Iris pigment epithelial cell (primary cell): ENCODE measurements at places on chromosomes 12 and 14.
A peak's percentile ranks its signal among the peaks of the same experiment; 100 is the strongest.

DNA sequence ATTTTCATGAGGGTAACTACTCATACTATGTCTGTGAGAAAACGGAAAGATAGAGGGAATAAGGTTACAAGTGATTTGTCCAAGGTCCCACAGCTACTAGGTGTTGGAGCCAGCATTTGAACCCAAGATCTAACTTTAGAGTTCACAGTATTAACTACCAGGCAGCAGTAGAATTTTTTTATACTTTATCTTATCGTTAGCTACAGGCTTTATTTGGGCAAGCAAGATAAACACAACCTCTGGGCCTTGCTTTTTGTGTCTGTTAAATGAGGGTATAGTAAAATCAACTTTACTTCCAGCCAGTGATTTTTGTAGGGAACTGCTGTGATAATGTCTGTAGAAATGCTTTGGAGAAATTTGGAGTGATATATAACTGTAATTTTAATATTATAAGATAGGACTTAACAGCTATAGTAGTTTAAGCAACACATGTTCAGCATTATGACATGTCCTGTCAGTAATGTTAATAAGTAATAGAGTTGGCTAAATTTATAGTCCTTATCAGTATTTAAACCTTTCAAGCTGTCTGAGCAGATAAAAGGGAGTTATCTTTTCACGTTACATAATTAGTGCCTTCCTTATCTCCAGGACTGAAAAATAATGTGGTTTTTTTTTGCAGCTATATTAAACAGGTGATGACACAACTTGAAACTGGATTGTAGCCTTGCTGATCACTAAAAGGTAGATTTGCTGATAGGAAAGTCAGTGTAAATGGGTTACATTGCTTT is 12.8 kb downstream of the LEMD3 start:
- no peak for DNase-seq

- no peak for DNase-seq
Measured at GRCh38 chr12:93347054-93347785, 30.5 kb upstream of the NUDT4 start.

DNA sequence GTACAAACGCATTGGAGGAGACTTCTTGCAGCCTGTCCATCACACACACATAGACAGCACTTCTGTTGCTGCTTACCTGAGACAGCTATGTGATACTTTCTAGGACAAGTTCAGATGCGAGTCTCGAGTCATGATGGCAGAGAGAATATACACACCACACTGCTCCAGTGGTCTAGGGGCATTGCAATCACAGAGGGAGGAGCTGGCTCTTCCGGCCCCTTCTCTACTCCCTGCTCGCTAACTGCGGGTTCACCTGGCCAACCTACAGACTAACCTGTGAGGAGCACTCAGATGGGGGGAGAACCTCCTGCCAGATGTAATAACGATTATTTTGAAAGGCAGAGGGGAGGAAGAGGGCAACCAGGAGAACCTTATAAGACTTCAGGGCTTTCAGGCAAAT is 30.7 kb downstream of the EMP1 start:
- DNase-seq = no peak

DNA sequence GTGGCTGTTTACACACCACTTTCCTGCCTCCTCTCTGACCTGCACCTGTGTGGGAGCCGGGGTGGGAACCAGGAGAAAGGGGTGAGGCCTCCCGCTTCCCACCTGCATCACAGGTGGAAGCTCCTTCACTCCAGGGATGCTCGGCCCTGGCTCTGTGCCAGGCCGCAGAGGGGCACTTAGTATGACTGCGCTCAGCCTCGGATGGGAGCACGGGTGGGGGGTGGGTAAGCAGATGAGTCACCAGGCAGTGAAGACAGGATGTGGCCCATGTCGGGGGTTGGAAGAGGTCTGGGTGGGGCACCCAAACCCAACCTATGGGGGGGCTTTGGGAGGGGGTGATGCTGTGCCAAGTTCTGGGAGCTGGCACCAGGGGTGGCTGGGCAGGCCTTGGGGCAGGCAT is 7.4 kb upstream of the CYP46A1 start:
- no peak for DNase-seq

GRCh38 chr14:70905301-70905700 is 2.0 kb upstream of the PCNX1 start:
- DNase-seq = peak; percentile 80

DNA sequence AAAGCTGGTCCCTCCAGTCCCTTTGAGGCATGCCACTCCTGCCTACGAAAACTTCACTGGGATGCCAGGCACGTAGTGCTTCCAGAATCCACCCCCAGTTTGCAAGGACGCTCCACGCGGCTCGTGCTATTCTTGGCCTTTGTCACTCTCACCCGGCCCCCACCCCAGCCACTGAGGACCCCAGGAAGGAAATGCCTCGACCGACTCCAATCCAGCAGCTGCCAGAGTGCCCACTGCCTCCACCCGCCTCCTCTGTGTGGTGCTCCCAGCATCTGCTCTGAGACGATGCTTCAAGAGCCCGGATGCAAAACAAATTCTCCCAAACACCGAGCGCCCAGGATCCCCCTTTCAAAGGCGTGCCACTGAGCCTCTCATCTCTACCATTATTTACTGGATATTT is 123.9 kb downstream of the RFLNA start:
- DNase-seq = no peak

DNA sequence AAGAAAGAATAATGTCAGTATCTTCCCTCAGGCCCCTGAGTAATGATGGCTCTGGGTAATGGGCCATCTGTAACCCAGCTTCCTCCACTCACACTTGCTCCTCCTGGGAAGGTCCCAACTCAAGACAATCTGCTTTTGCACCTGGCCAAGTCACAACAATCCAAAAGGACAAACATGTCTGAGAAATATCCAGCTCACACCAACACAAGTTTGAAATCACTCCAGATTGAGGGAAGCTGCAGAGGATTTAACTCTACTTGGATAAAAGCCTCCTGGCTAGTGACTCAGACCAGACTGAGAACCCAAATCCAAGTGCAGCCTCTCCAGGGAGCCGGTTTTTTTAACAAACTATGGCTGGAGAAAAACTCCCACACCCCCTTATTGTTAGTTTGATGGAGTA is 34.2 kb downstream of the RTRAF start:
- peak; percentile 82 for DNase-seq

DNA sequence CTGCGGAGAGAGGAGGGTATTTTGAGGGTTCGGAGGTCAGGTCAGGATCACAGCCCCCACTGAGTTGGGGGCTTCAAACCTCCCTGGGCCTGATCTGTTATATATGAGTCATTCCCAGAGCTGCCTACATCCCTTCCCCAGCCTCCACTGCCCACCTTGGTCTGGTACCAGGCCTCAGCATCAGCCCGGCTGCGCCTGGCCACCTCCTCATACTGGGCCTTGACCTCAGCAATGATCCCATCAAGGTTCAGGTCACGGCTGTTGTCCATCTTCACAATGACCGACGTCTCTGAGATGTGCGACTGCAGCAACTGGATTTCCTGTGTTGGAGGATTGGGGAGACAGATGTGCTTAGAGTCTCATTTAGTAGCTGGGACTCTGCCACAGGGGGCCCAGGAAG is 4.2 kb downstream of the KRT84 start:
- DNase-seq = no peak

GRCh38 chr14:24136684-24137528 is 912 bp downstream of the PSME1 start:
- no peak for DNase-seq

GRCh38 chr12:80625901-80626300 is 81.5 kb upstream of the MYF6 start:
- no peak for DNase-seq

GRCh38 chr12:127150028-127150427 is 1116.9 kb upstream of the TMEM132C start:
- DNase-seq = no peak

DNA sequence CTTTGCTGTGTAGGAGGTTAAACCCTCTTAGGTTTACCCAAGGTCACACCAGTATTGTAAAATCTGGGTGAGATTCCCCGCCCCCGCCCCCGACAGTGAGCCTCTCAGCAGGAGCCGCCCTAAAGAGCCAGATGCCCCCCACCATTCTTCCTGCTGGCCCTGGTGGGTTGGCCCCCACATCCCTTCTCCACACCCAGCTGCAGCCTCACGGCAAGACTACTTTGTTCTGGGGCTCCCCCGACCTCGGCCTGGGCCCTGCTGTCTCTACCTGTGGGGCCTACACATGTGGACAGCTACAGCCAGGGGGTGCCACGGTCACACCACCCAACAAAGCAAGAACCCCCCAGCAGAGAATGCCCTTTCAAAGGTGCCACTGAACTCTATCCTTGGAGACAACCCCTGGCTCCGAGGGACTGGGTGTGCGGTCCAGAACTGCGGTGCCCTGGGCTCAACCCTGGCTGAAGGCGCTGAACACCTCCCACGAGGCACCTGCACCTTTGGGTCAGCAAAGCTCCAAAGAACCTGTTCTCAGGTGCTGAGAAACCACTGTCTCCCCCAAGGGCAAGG is 82.4 kb downstream of the WDR20 start:
- DNase-seq = no peak

DNA sequence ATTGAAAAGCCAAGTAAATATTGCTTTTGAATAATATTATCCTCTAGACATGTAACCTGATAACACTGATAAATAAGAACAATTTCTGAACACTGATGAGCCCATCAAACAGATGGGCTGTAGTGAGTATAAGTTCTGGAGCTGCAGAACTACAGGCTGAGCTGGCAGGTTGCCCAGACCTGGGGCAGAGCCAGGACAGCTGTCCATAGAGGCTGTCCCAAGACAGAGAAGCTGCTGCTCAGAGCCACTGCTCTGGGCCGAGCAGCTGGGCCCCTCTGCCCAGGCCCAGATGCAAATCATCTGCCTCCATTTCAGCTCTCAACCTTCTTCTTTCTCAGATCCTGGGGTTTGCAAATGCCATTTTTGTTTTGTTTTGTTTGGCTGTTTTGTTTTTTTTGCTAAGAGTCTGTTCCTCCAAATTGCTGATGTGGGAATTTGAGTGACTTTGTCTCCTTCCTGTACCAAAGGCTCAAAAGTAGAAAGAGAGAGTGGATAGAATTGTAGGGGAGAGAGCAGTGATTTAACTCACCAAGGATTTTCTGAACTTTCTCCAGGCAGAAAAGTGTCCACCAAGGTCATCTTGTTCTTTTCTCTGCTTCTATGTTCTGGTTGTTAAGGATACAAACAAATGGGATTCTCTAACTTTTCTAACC is 4.0 kb upstream of the TESPA1 start:
- DNase-seq = peak; percentile 28

GRCh38 chr12:132018193-132018916 is 68.6 kb downstream of the EP400 start:
- no peak for DNase-seq

GRCh38 chr14:99079061-99079727 is 192.8 kb downstream of the BCL11B start:
- DNase-seq = no peak

DNA sequence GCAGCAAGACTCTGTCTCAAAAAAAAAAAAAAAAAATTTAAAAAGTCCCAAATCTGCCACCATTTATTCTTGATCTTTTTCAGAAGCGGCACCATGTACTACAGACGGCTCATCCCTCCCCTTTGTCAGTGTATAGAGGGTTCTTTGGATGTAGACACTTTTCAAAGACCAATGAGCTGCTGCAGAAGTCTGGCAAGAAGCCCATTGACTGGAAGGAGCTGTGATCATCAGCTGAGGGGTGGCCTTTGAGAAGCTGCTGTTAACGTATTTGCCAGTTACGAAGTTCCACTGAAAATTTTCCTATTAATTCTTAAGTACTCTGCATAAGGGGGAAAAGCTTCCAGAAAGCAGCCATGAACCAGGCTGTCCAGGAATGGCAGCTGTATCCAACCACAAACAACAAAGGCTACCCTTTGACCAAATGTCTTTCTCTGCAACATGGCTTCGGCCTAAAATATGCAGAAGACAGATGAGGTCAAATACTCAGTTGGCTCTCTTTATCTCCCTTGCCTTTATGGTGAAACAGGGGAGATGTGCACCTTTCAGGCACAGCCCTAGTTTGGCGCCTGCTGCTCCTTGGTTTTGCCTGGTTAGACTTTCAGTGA is 6.5 kb upstream of the ACACB start:
- no peak for DNase-seq
